Heart right ventricle (tissue), 16 donors: ENCODE measurements at places on chromosomes 1 and 21. TPM values are rescaled to one million over a fixed set of nuclear protein-coding genes. Genes with fewer than 3 reads are reported as not detected.

The RPTN gene
- total RNA-seq = not detected

The CTNNBIP1 gene
- total RNA-seq = 32.6 TPM

The TFF2 gene
- not detected for total RNA-seq

The COL9A2 gene
- 0.34 TPM for total RNA-seq

The C1orf74 gene
- 1.2 TPM for total RNA-seq

- no peaks in the 10 kb centered on the region for H3K36me3 ChIP-seq
- no peak for DNase-seq
- no peak overlapping the region for H3K27ac ChIP-seq
- no peak overlapping the region for H3K4me3 ChIP-seq
- H3K27me3 ChIP-seq = peaks cover 32% of the 10 kb centered on the region
- peaks cover 7% of the 10 kb centered on the region for H3K4me1 ChIP-seq
These were observed 8.3 kb downstream of the TTLL10 start for GRCh38 chr1:1181938-1182410.

- DNase-seq = peak; percentile 58
- no peak overlapping the region for H3K4me3 ChIP-seq
- no peak overlapping the region for H3K27ac ChIP-seq
These were observed 17.4 kb upstream of the GNG12 start for GRCh38 chr1:67850611-67851075.

DNA sequence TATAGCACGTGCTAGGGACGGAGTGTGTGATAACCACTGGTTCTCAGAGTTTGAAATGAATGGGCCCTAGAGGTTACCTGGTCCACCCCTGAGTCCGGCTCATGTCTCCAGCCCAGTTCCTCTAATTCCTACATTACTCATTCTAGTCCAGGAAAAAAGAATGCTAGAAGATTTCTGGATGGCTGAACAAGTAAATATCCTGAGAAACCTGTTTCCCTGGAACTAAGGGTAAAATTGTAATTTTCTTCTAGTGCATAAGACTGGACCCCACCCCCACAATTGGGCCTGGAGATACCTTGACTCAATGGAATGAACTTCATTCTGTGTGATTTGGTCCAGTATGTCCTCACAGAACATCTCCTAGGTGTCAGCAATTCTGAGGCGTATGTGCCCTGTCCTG, 208.4 kb downstream of the TRABD2B start:
- H3K27me3 ChIP-seq = no peaks in the 10 kb centered on the region
- H3K27ac ChIP-seq = no peak overlapping the region
- DNase-seq = no peak
- peaks cover 23% of the 10 kb centered on the region for H3K4me1 ChIP-seq
- H3K4me3 ChIP-seq = no peak overlapping the region

- H3K4me3 ChIP-seq = peak overlapping the region; percentile 81
- H3K4me1 ChIP-seq = peaks cover 24% of the 10 kb centered on the region
- no peak for DNase-seq
- H3K27ac ChIP-seq = peak overlapping the region; percentile 98
- no peaks in the 10 kb centered on the region for H3K27me3 ChIP-seq
- peaks cover 66% of the 10 kb centered on the region for H3K36me3 ChIP-seq
These were observed 810 bp downstream of the ZBTB37 start for GRCh38 chr1:173869021-173869359.

DNA sequence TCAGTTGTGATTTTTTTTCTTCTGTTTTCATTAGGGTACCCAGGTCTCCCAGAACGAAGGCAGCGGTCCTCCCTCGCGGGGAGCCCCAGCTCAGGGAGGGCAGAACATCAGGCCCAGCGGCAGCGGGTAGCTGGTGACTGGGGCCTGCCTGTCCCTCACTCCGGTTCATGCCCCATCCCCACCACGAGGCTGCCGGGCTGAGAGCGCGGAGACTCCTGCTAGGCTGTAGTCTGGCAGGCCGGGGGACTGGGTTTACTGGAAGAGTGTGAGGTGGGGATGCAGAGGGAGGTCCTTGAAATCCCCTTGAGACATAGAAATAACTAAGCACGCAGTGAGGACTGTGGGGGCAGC, 10.5 kb downstream of the BRINP2 start:
- no peak for DNase-seq
- peaks cover 7% of the 10 kb centered on the region for H3K27me3 ChIP-seq
- no peaks in the 10 kb centered on the region for H3K4me1 ChIP-seq
- no peaks in the 10 kb centered on the region for H3K36me3 ChIP-seq

DNA sequence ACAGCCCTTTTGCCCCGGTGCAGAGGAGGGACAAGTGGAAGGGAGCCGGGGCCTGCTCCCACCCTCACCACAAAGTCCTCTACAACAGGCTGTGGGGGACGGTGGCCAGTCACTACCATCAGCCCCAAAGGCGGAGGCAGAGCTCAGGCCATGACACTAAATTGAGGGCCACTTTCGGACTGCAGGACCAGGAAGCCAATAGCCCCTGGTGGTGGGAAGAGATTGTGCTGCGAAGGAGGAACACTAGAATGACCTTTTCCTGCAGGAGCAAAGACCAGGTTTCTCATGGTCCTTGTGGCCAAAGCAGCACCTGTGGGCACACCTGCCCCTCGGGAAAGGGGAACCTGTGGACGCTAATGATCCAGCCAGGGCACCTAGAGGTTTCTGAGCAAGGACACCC, 30.3 kb downstream of the ACTA1 start:
- DNase-seq = no peak
- H3K36me3 ChIP-seq = no peaks in the 10 kb centered on the region
- no peak overlapping the region for H3K27ac ChIP-seq
- H3K4me3 ChIP-seq = no peak overlapping the region
- peaks cover 21% of the 10 kb centered on the region for H3K4me1 ChIP-seq

DNA sequence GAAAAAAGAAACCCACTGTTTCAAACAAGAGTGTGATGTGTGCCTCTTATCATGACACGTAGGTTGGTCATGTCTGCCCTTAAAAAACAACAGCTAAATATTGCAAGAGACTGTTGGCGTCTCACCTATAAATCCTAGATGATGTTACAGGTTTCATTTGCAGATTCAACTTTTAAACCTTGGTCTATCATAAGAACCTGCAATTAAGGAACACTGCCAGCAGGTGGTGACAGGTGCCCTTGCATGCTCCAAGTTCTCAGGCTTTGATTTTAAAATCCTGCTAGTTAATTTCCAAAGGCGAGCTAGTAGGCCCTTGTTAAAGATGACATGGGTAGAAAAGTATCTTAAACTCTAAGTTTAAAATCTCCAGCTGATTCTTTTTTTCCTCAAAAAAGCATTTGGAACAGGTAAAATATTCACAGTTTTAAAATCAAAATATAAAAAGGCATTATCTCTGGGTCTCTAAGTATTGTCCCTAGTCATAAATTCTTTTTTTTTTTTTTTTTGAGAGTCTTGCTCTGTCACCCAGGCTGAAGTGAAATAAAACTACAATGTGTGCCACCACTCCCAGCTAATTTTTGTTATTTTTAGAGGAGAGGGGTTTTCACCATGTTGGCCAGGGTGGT, 39.1 kb downstream of the CLSTN1 start:
- H3K36me3 ChIP-seq = no peaks in the 10 kb centered on the region
- peak; percentile 33 for DNase-seq
- H3K4me3 ChIP-seq = no peak overlapping the region
- H3K27ac ChIP-seq = no peak overlapping the region

DNA sequence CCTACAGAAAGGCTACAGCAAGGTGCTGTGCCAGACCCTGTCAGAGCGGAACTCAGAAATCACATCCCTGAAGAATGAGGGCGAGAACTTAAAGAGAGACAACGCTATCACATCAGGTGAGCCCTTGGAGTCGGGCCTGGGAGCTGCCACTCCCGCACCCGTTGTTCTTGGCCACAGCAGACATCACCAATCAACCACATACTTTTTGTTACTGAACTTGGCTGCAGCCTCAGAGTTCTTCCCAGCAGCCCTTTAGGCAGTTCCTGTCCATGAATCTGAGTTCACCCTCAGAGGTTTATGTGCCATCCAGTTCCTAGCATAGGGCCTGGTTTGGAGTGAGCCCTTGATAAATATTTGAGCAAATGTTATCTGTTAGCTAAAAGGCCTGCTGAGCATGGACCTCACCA, 61.6 kb downstream of the FHAD1 start:
- H3K27ac ChIP-seq = no peak overlapping the region
- DNase-seq = no peak
- no peaks in the 10 kb centered on the region for H3K36me3 ChIP-seq
- H3K27me3 ChIP-seq = no peaks in the 10 kb centered on the region
- no peaks in the 10 kb centered on the region for H3K4me1 ChIP-seq

DNA sequence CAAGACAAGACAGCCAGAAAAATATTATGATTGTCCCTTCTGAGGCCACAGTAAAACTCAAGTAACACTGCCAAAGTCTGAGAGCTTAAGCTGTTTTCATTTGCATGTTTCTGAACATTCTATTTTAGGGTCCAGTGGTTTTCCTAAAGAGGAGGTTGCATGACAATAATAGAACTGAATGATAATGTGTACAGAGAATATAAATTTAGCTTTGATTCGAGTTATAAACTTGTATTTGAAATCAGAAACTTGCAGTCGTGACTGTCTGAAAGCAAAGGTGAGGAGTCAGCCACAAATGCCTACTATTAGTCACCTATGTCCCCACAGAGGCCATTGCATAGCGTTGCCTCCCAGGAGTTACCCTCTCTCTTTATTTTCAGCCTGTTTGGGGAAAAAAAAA, 363.1 kb upstream of the ADGRL2 start:
- no peak overlapping the region for H3K4me3 ChIP-seq
- no peaks in the 10 kb centered on the region for H3K36me3 ChIP-seq
- H3K4me1 ChIP-seq = peaks cover 38% of the 10 kb centered on the region
- no peak for DNase-seq
- no peaks in the 10 kb centered on the region for H3K27me3 ChIP-seq

DNA sequence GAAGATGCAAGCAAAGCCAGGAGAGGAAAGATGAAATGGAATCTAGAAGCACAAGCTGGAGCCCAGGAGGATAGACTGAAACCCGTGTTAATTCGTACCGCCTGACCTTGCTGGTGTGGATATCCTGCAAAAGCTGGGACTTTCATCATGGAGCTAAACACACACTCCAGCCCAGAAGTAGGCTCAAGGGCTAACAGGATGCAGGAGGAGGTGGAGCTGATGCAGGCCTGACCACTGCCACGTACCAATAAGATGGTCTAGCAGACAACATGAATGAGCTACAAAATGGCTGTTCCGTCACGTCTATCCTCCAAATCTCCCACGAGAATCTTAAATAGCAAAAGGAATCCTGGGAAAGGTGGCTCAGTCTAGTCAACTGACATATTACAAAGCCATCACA, 270.3 kb downstream of the SDCCAG8 start:
- H3K27ac ChIP-seq = no peak overlapping the region
- H3K4me3 ChIP-seq = no peak overlapping the region
- no peaks in the 10 kb centered on the region for H3K36me3 ChIP-seq
- DNase-seq = no peak
- H3K27me3 ChIP-seq = no peaks in the 10 kb centered on the region

- H3K4me3 ChIP-seq = no peak overlapping the region
- peaks cover 10% of the 10 kb centered on the region for H3K4me1 ChIP-seq
- peaks cover 29% of the 10 kb centered on the region for H3K36me3 ChIP-seq
These were observed 8.8 kb upstream of the CAMK2N1 start for GRCh38 chr1:20494609-20495311.

GRCh38 chr1:53073868-53074311, 11.9 kb downstream of the PODN start:
- H3K27ac ChIP-seq = no peak overlapping the region
- H3K4me3 ChIP-seq = no peak overlapping the region
- peak; percentile 50 for DNase-seq

GRCh38 chr21:15731243-15731613, 1.4 kb downstream of the USP25 start:
- DNase-seq = no peak
- peaks cover 57% of the 10 kb centered on the region for H3K4me1 ChIP-seq
- H3K4me3 ChIP-seq = peak overlapping the region; percentile 58
- no peak overlapping the region for H3K27ac ChIP-seq
- no peaks in the 10 kb centered on the region for H3K27me3 ChIP-seq
- no peaks in the 10 kb centered on the region for H3K36me3 ChIP-seq

GRCh38 chr1:62964141-62964540, 180.2 kb downstream of the ATG4C start:
- H3K27me3 ChIP-seq = peaks cover 21% of the 10 kb centered on the region
- no peaks in the 10 kb centered on the region for H3K4me1 ChIP-seq
- H3K36me3 ChIP-seq = no peaks in the 10 kb centered on the region
- no peak overlapping the region for H3K27ac ChIP-seq
- H3K4me3 ChIP-seq = no peak overlapping the region

GRCh38 chr1:192763243-192763642, 45.6 kb upstream of the RGS2 start:
- no peaks in the 10 kb centered on the region for H3K36me3 ChIP-seq
- no peaks in the 10 kb centered on the region for H3K4me1 ChIP-seq
- no peaks in the 10 kb centered on the region for H3K27me3 ChIP-seq
